Spinal cord (tissue), 10 donors: ENCODE measurements at places on chromosomes 6 and 20. TPM values are rescaled to one million over a fixed set of nuclear protein-coding genes. Genes with fewer than 3 reads are reported as not detected.

Gene OPRM1
- 2.8 TPM for total RNA-seq

Gene PI16
- total RNA-seq = 29.9 TPM

Gene RSPO4
- total RNA-seq = 0.39 TPM

Gene CALHM5
- 2.6 TPM for total RNA-seq

Gene EYA2
- total RNA-seq = 28.2 TPM

Gene PRDM13
- 0.33 TPM for total RNA-seq

Gene IMPG1
- 0.11 TPM for total RNA-seq

Gene TMEM217
- total RNA-seq = 1.3 TPM

Gene AGPAT1
- 81.8 TPM for total RNA-seq

Gene CAPN11
- total RNA-seq = 0.20 TPM

Gene TNNC2
- total RNA-seq = 2.4 TPM

Gene KIZ
- 28.9 TPM for total RNA-seq

Gene TENT5A
- total RNA-seq = 35.3 TPM

Gene SLC22A2
- total RNA-seq = 6.7 TPM
